ENCODE measurements at places on chromosomes 13 and 19.

GRCh38 chr19:53333066-53333462 is 485 bp upstream of the ZNF845 start:
- peak; percentile 66 for DNase-seq

DNA sequence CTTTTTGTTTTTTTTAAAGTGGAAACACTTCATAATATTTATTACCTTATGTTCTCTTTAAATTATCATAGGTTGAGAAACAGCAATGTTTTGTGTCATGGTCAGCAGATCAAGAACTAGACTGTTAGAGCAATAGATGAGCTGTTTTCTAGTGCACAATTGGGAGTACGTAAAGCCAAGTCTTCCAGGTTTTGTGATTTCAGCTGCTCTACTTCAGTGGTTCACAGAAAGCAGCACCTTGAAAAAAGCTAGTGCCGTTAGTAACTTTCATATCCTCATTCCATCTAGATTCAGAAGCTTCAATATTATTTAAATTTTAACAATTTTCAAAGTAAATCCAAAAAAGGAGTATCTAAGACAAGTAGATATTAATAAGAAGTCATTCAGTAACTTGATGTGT is 1.9 kb downstream of the GPR18 start:
- no peak for DNase-seq

DNA sequence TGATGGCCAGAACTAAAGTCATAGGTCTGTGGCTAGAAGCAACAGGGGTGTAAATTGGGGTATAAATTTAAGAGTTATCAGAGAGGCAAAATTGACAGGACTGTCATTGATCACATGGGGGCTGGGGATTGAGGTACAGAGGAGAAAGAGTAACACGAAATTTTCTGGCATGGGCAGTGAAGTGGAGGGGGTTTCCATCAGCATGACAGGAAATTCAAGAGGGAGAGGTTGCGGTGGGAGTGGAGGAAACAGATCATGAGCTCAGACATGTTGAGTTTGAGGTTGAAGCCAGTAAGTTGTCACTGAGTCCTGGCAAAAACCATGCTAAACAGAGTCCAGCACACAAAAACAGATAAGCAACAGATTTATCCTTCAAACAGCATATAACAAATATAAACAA is 192.1 kb upstream of the TSC22D1 start:
- DNase-seq = no peak

DNA sequence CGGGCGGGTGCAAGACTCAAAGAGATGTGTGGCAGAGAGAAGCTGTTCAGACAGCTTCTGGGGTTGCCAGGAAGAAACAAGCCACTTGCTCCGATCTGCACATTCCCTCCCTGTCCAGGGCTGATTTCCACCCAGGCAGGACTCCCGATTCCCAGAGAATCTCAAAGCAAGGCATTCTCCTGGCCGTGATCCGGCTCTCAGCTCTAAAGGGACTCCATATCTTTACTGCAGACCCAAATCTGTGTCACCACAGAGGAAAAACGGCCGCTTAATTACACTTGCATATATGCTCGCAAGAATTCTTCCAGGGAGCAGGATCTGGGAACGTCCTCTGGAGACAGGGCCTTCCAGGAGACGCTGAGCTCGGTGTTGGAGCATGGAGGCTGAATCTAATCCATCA is 25.7 kb downstream of the GNG7 start:
- no peak for DNase-seq

GRCh38 chr13:21823949-21824348 is 153.1 kb downstream of the FGF9 start:
- DNase-seq = no peak

DNA sequence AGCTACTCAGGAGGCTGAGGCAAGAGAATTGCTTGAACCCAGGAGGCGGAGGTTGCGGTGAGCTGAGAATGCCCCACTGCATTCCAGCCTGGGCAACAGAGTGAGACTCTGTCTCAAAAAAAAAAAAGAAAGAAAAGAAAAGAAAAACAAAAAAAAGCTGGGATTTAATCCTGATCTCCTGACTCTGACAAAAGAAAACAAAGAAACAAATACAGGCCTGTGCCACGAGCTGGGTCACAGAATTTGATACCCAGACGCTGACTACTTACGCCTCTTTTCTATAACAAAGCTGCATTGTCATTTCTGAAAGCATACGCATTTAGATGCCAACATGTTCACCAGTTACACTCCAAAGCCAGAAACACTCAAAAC is 18.2 kb upstream of the GTF2F2 start:
- DNase-seq = no peak

DNA sequence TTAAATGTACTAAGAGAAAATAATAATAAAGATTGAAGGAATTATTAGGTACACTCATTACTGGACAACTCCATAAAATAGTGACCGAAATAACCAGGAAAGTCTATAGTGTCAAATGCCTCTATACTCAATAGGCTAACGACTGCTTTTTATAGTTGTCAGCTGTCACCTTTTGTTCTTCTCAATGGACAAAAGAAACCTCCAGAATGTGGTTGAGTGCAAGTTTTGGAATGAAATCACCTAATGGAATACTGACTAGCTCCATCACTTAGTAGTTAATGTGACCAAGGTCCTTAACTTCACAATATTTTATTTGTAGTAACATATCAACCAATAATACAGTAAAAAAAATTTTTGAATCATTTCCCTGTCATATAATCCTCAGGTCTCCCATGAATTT is 18.1 kb downstream of the TSC22D1 start:
- DNase-seq = no peak

GRCh38 chr13:22108283-22108942 is 437.5 kb downstream of the FGF9 start:
- DNase-seq = no peak

DNA sequence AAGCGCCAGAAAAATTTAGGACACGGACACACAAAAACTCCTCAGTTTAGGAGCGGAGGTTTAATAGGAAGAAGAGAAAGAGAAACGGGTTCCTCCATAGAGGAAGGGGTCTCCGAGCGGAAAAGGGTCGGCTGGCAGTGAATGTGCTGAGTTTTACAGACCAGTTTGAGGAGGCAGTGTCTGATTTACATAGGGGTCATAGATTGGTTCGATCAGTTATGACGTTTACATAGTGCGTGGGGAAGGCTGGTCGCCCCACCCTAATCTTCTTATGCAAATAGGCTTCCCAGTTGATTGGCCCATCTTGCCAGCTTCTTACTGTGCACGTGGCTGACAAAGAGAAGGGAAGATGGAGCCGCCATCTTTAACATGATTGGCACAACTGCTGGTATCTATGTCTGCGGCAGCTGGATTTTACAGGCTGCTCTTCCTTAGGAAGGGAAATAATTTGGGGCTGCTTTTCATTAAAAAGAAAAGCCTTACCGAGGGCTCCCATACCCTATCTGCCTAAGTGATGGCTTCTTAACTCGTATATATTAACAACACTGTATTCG is 1.2 kb upstream of the ZNF225 start:
- no peak for DNase-seq

DNA sequence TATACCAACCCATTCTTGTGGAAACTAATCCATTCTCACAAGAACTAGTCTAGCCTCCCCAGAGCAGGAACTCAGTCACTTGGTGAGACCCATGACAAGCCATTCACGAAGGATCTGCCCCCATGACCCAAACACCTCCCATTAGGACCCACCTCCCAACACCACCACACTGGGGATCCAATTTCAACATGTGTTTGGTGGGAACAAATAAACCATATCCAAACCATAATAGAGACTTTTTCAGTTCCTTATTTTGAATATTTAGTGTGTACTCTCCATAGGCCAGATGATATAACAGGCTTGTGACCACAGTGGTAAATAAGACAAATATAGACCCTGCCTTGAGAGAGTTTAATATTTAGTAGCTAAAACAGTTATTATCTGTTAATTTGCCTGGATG is 227.5 kb upstream of the SERP2 start:
- no peak for DNase-seq

- no peak for DNase-seq
Observed at GRCh38 chr13:66128201-66128600, 1101.9 kb downstream of the PCDH9 start.

DNA sequence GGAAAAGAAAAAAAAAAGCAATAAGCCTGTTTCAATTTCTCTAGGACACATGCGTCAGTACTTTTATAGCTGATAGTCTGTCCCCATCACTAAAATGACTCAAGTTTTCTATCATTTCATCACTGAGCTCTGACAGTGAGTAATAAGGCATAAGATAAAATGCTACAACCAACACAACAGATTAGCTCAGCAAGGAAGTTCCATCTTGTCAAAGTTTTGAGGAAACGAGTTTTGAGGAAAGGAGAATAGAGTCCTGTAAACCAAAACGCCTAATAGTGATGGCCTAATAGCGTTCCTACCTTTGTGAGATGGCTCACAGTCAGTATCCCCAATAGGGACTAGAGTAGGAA is 145.1 kb downstream of the LACC1 start:
- no peak for DNase-seq

DNA sequence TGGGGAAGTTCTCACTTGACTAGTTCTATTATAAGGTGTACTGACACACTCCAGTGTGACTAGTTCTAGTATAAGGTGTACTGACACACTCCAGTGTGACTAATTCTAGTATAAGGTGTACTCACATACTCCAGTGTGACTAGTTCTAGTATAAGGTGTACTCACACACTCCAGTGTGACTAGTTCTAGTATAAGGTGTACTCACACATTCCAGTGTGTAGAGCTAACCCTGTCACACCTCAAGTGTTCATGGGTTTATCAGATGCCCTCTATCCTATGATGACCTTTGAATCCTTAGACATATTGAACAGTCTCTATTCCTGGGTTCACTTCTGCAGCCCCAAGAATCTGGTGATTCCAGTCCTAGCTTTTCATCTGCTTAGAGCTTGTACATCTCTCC is 54.6 kb upstream of the MYO16 start:
- no peak for DNase-seq

DNA sequence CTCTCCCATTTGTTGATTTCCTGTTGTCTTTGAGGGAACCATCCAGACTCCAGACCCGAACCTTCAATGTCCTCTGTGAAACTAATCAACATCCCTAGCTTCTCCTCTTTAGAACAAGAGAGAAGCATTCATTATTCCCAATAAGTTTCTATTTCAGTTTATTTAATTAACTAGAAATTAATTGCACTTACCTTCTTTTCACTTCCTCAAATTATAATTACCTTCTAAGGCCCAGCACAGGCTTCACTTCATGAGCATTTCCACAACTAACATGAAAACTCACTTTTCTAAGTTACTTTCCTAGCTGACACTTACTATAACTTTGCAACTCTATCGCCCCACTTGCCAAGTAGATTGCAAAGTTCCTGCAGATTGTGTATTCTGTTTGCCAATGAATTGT is 71.6 kb upstream of the HTR2A start:
- DNase-seq = no peak

DNA sequence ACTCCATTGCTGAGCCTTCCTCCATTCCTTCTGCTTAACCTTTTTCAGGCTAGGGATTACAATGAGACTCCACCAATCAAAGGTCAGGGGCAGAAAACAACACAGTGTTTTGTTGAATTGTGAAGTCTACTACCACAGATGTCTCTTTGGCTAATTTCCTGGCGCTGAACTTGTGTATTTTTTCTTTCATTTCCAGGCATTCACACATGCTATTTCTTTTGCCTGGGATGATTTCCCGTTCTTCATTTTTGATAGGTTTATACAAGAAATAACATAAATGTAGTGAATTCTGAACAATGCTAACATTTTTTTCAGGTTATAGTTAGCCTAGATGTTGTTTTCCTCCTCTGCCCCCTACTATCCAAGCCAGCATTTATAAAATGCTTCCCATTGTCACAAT is 64.3 kb downstream of the OLFM4 start:
- DNase-seq = no peak

DNA sequence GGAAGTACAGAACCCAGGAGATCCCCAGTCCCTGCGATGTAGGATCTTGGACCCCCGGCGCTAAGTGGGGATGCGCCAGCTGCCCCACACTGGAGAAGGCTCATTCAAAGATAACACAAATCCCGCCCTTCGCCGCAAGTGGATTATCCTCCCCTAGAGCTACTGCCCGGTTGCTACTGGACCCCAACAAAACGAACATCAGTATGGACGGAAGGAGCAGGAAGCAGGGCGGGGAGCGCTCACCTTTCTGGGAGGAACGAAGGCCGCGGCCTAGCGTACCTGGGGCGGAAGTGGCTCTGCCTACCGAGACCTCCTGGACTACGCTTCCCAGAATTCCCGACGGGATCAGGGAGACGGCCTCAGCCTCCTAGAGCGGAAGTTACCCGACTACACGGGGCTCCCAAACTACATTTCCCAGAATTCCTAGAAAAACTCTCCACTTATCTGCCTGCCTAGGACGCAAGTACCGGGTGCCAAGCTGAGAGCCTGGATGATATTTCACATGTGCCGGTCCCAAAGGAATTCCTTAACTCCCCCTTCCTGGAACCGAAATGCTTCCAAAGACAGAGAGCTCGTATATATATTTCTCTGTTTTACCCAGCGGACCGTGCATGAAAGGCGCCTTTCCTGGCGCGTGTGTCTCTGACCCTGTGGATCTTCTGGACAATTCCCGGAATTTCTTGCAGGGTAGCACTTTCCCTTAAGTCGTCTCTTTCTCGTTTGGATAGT is at the start of gene ZNF112:
ZNF112 (minus strand) TSS at position 298 of the 729 bp plus-strand sequence. CDS start 16,141 bp downstream, outside the sequence.
- DNase-seq = peak; percentile 91

- DNase-seq = no peak
Observed at GRCh38 chr19:40035996-40036395, 20.0 kb downstream of the ZNF780B start.

DNA sequence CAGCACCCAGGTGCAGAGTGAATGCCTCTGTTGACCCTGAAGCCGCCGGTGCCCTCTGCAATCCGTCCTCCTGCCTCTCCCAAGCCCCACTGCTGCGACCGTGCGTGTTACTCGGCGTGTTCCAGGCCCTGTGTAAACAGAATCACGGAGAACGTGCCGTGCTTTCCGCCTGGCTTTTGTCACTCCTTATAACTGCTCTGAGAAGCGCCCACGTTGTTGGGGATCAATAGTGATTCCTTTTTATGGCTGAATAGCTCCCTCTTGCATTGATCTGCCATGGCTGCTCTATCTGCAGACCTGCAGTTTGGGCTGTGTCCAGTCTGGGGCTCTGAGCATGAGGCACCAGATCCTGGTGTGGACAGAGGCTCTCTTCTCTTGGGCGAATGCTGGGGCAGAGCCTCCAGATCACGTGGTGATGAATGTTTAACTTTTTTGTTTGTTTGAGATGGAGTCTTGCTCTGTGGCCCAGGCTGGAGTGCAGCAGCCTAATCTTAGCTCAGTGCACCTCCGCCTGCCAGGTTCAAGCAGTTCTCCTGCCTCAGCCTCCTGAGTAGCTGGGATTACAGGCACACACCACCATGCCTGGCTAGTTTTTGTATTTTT is 15.8 kb downstream of the ADPRHL1 start:
- peak; percentile 46 for DNase-seq

GRCh38 chr19:36420961-36421748 is 2.7 kb upstream of the ZFP82 start:
- DNase-seq = no peak

GRCh38 chr19:49272204-49272603 is 52.8 kb downstream of the SLC6A16 start:
- no peak for DNase-seq

Data from lower lobe of right lung (tissue), 2 donors.